ENCODE measurements at places on chromosomes 7 and 10. TPM values are rescaled to one million over a fixed set of nuclear protein-coding genes. Genes with fewer than 3 reads are reported as not detected.

- DNase-seq, result no peak
Measured at GRCh38 chr10:79202188-79203013, 133.6 kb downstream of the ZMIZ1 start.

DNA sequence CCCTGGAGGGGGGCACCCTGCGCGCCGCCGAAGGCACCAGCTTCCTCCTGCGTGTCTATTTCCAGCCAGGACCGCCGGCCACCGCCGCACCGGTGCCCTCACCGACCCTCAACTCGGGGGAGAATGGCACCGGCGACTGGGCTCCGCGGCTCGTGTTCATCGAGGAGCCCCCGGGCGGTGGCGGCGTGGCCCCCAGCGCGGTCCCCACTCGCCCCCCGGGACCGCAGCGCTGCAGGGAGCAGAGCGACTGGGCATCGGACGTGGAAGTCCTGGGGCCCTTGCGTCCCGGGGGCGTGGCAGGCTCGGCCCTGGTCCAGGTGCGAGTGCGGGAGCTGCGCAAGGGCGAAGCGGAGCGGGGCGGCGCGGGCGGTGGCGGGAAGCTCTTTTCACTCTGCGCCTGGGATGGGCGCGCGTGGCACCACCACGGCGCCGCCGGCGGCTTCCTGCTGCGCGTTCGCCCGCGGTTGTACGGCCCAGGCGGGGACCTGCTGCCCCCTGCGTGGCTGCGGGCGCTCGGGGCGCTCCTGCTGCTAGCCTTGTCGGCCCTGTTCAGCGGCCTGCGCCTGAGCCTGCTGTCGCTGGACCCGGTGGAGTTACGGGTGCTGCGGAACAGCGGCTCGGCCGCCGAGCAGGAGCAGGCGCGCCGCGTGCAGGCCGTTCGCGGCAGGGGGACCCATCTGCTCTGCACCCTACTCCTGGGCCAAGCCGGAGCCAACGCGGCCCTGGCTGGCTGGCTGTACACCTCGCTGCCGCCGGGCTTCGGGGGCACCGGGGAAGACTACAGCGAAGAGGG, 594 bp downstream of the CNNM1 start:
- peak; percentile 10 for DNase-seq

DNA sequence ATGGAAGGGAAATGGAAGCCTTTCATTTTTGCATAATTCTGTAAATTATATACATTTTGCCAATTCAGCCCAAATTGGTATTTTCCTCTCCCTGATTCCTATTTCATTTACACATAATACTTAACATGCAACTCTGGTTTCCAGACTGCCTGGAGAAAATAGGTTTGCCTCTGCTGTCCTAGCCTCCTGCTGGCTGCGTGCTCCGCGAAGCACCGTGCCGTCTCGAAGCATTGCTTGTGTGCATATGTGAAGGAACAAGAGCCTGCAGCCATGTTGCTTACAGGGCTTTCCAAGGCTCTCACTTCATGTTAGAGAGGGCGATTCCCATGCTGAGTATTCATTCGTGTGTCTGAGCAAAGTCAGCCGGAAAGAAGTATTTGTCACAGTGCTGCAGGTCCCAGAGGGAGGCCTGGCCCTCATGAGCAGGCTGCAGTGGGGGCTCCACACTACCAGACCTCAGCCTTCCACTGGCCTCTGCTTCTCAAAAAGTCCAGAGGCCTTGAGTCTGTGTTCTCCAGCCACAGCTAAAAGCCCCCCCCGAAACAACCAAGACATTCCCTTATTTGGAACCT, 66.5 kb downstream of the CLRN3 start:
- DNase-seq, result no peak

GRCh38 chr10:44569193-44570091, 184.5 kb upstream of the CXCL12 start:
- peak; percentile 18 for DNase-seq

DNA sequence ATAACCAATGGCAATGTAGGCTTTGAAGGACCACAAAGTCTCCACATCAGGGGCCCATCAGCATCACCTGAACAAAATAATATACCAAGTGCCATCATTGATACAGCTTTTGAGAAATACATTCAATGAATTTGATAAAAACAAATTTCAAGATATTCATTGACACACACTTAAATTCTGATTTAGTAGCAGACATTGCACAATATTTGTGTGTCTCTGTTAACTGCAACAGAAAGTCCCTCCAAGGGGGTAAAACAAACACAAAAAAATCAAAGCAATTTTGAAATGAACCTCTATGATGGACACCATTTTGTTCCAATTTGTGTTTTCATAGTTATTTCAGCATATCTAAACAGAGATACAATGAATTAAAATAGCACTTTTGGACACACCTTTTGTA, 86.8 kb upstream of the RSU1 start:
- no peak for DNase-seq

GRCh38 chr7:20834656-20835055, 48.0 kb upstream of the SP8 start:
- no peak for DNase-seq

DNA sequence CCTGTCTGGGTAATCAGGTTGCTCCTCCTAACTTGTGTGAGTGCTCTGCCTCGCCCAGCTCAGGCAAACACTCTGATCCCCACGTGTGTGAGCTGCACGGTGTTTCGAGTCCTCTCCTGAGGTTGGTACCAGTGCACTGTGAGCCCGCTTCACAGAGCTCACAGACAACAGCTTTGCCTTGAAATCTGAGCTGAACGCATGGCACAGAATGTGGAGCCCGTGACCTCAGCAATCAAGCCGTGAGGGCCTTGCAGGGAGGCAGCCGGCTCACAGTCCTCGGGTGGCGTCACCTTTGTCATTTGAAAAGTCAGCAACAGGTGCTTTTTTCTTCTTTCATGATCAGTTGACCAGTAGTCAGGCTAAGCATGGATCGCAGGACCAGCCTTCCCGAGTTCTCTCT, 60.2 kb upstream of the ADGRA1 start:
- DNase-seq, result no peak

- no peak for DNase-seq
Measured at GRCh38 chr7:90411510-90411909, 8.2 kb downstream of the CLDN12 start.

DNA sequence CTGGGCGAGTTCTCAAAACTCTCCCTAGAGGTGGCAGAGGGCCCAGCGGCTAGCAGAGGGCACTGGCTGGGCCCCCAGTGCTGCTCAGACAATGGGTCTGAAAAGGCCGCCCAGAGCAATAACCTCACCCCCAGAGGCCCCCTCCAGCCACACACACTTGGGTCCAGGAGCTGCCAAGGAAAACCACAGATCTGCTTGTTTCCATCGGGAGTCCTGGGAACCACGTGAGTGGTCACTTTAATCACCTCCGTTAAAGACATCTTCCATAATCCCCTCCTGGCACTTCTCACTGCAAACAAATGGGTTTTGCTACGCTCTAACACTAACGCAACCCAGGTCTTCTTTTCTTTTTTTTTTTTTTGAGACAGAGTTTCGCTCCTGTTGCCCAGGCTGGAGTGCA, 30.0 kb downstream of the NUDT1 start:
- DNase-seq, result no peak

GRCh38 chr7:155489862-155490696, 32.1 kb downstream of the EN2 start:
- no peak for DNase-seq

- peak; percentile 79 for DNase-seq
Measured at GRCh38 chr10:73886085-73886529, 11.8 kb upstream of the CAMK2G start.

GRCh38 chr10:110694263-110694662, 50.1 kb downstream of the RBM20 start:
- DNase-seq, result no peak

- no peak for DNase-seq
Measured at GRCh38 chr7:82087099-82087498, 317.3 kb upstream of the HGF start.

DNA sequence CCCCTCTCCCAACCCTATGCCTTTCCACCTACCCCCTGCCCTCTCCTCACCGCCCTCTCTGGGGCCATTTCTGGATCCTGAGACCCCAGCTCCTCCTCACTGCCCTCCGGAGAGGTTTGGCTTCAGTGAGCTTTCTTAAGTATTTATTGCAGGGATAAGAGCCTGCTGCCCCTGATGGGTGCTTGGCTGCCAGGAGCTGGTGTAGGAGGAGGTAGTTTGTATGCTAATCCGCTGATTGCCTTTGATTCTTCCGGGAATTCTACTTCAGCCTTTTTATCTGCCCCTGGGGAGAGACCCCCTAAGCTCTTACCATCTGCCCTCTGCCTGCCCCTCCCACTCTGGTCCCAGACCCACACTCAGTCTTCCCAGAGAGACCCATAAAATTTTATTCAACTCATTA, 263.5 kb upstream of the PODXL start:
- no peak for DNase-seq

DNA sequence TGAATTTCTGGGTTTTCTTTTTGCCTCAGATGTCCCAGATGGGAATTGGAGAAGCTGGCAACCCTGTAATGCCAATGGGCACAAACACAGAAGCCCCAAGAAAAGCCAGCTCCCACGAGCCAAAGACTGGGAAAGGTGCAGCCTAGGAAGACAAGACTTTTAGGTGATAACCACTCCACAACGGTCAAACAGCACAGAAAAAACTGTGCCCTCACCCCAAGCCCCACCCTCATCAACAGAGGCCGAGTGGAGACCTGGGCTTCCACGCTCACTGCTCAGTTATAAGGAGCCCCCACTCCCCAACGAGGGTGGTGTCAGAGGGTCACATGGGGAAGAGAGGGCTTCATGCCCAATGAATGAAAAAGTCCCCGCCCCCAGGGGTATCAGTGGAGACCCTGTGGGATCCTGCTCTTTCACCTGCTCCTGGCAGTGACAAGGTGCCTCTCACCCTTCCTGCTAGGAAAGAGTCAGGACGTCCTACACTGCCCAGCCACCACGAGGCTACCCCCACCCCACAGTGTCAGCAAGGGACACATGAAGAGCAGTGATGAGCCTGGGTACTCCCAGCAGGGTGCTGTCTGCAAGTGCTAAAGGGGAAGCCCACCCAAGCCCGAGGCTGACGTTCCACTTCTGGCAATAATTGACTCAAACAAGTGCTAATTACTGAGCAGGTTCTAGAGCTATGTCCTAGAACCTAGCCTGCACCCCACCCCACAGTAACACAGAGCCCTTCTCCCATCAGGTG, 8.3 kb downstream of the TMEM273 start:
- no peak for DNase-seq

GRCh38 chr7:43764807-43765491, 6.5 kb downstream of the BLVRA start:
- no peak for DNase-seq

DNA sequence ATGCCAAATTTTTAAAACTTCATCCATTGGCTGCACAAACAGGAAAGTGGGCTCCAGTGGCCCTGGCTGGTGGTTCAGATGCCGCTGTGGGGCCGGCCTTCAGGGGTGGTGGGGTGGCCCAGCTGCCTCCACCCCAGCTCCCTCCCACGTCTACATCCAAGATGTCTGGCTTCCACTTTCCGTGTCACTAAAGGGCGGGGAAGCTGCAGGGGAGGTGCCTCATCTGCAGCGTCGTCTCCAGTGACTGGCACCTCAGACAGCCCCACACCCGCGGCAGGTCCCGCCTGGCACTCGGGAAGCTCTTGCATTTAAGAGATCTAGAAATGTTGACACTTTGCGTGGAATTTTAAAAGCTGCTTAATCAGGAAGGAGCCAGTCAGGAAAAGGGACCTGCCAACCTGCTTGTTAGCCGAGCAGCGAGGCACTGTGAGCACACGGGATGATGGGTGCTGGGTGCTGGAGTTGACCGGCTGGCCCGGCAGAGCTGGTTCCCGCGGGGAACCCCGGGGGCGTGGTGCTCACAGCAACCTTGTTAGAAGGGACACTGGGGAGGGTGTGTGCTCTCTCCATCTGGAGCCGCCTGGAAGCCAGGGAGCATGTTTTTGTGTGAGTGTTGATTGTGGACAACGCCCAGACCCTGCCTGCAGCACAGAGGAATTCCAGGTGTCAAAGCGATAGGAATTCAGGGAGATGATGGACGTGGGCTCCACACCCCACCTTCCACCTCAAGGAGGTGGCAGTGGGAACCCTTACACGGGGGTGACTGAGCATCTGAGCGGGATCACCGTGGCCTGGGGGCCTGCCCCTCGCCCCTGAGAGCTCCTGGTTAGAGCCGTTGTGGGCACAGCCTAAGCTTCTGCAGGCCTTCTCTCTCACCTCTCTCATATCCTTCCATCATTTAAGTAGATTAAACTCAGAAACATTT, 320.5 kb downstream of the PTPRN2 start:
- DNase-seq, result no peak

- DNase-seq, result peak; percentile 65
Measured at GRCh38 chr7:16712916-16713315, 40.6 kb upstream of the TSPAN13 start.

DNA sequence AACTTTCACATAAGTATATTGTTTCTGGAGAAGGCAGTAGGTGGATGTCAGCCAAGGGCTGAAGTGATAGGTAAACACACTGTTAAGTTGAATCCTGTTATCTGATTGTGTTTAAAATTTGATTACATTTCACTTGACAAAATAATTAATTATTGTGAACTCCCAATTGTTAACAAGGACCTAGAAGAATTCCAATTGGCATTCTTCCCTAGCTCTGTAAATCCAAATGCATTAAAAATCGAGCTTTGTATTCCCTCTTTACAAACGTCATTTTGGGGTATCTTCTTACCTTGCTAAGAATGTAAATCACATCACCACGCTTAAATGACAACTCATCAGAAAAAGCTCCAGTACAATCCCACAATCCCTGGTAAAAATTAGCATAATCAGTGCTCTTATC, 179.9 kb downstream of the SKAP2 start:
- no peak for DNase-seq

GRCh38 chr10:88455831-88456230, 127.3 kb downstream of the RNLS start:
- DNase-seq, result no peak

TAS2R41 gene
- not detected for total RNA-seq

SPDYE1 gene
- not detected for total RNA-seq

KIAA1549 gene
- total RNA-seq, result 0.57 TPM

CYP26C1 gene
- not detected for total RNA-seq

PRPF18 gene
- total RNA-seq, result 18.3 TPM

PRXL2A gene
- total RNA-seq, result 1.4 TPM

NUTM2E gene
- total RNA-seq, result not detected

HOXA9 gene
- 29.9 TPM for total RNA-seq

CYP2C8 gene
- total RNA-seq, result not detected

KLHDC10 gene
- total RNA-seq, result 11.6 TPM

MYL10 gene
- total RNA-seq, result not detected

LRRC61 gene
- not detected for total RNA-seq

GAD2 gene
- total RNA-seq, result not detected

Data from MG63 (cell line).